Jurkat, Clone E6-1 (cell line): ENCODE measurements at places on chromosomes 7 and 10.

DNA sequence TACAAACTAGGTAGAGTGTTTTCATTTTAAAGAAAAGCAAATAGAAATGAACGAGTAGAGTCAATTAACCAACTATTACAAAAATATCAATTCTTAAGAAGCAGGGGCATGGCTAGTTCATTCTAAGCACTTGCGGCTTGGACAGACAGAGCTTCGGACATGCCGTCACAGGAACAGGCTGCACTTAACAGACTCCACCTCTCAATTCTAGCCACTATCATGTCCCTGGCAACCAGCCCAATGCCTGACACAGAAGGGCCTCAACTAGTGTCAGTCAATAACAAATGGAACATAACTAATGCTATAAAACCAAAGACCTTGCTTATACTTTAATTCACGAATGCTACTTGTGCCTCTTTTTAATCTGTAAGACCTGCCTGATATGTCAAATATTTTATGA lies 74.4 kb downstream of the TPK1 start:
- no peak for DNase-seq

- DNase-seq: no peak
Observed at GRCh38 chr10:48451969-48452878, 145.7 kb downstream of the MAPK8 start.

GRCh38 chr10:123375738-123376137 lies 221.5 kb downstream of the BUB3 start:
- no peak for DNase-seq

DNA sequence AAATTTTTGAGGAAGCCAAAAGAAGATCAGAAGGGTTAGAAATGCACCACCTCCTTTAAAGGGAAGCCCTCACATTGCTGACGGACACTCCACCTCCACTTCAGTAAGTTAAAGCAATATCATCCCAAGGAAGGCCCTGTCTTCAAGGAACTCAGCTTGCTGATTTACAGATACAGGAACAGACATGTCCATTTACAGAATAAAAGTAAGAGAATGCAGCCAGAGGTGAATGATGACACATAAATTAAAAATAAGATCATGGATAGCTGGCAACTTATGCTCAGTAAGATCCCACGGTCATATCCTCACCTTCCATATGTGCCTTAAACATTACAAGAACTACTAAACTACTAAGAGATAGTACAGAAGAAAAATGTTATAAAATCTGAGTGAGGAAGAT lies 20.4 kb downstream of the GRB10 start:
- no peak for DNase-seq

- no peak for DNase-seq
Observed at GRCh38 chr7:157715071-157715937, 378.5 kb downstream of the DNAJB6 start.

DNA sequence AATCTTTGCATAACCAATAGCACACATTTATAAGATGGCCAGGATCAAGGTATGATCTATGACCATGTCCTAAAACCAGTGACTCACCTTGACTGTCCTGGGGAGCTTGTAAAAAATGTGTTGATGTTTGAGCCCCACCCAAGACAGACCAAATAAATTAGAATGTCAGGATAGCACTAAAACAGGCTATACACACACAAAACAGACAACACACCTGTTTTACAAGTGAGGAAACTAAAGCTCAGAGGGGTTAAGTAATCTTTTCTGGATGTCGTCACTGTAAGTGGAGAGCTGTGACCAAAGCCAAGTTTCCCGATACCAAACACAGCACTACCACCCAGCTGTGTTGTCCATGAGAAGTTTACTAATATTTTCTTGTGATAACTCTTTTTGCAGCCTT lies 84.5 kb downstream of the AVL9 start:
- DNase-seq: no peak

DNA sequence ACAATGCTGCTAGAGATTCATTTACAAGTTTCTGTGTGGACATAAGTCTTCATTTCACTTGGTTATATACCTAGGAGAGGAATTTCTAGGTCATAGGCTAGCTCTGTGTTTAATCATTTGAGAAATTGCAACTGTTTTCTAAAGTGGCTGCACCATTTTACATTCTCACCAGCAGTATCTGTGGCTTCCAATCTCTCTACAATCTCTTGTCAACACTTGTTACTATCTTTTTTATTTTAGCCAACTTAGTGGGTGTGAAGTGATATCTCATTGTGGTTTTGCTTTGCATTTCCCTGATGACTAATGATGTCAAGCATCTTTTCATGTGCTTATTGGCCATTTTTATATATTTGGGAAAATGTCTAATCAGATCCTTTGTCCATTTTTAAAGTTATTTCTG lies 53.0 kb upstream of the DRGX start:
- DNase-seq: no peak

DNA sequence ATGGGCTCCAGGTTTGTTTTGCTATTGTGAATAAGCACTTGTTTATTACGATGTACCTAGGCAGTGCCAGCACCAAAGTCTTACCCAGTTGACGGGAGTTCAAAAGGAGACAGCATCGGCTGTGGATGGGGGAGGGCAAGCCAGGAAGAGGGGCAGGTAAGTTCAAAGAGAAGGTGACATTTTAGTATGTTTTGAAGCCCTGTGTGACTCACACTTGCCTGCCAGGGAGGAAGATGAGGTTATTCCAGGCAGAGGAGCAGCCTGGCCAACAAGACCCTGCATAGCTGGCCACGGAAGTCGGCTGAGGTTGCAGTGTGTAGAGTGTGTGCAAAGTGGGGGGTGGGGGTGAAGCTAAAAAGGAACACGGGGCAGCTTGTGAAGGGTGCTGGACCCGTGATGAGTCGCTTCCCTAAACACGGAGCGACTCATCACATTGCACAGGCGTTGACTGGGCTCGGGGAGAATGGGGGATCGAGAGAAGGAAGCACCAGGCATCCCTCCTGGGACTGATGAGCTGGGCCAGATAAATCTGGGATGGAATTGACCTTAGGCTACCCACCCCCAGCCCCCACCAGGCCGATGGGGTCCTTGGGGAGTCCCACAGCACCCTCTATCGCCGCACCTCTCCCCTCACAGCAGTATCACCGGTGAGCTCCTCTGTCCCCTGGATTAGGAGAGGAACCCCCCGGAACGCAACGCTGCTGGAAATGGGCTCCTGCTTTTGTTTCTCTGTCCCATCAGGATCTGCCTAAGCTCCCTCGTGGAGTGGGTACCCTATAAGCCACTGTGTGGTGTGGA lies 97.9 kb upstream of the IKZF1 start:
- DNase-seq: peak; percentile 78

DNA sequence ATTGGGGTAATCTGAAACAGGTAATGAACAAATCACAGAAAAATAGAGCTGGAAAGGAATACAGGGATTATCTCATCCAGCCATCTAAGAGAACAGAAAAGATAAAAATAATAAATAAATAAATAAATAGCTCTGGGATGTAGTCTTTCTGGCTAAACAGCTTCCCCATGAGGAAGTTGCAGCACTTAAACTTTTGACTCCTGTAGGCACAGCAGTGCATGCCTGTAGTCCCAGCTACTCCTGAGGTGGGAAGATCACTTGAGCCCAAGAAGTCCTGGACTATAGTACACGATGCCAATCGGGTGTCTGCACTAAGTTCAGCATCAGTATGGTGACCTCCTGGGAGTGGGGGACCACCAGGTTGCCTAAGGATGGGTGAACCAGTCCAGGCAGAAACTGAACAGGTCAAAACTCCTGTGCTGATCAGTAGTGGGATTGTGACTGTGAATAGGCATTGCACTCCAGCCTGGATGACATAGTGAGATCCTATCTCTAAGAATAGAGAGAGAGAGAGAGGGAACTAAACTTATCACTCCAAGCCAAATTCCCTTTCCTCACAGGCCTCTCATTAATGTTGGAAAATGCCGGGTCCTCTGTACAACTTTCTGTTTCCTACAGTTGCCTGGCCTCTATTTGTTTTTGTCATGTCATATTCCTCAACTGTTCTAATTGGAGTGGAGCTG lies 61.7 kb upstream of the CDK13 start:
- DNase-seq: no peak

GRCh38 chr10:113073549-113074189 lies 123.6 kb downstream of the TCF7L2 start:
- DNase-seq: no peak

DNA sequence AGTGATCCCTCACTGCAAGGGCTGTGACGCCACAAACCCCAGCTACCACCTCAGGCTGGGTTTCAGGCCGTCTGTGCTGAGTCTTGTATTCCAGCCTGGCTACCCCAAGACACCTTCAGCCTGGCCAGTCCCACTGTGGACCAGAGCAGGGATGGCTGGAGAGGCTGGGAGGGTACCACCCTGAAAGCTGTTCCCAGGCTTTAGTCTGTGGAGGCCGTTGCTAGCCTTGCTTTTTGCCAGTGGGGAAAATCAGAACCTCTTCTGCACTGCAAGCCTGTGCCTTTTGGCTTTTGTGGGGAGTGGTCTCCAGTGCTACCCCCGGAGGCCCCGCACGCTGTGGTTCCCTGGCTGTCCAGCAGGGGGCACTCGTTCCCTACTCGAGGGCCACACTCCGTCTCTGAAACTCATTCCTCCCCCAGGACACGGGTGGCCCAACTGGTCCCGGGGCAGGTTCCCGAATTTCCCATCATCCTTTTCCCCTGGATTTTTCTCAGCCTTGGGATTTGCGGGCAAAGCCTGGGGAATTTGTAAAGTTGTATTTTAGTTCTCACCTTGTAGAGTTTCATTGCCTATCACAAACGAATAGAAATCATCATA lies 128.4 kb upstream of the BTBD16 start:
- DNase-seq: no peak

DNA sequence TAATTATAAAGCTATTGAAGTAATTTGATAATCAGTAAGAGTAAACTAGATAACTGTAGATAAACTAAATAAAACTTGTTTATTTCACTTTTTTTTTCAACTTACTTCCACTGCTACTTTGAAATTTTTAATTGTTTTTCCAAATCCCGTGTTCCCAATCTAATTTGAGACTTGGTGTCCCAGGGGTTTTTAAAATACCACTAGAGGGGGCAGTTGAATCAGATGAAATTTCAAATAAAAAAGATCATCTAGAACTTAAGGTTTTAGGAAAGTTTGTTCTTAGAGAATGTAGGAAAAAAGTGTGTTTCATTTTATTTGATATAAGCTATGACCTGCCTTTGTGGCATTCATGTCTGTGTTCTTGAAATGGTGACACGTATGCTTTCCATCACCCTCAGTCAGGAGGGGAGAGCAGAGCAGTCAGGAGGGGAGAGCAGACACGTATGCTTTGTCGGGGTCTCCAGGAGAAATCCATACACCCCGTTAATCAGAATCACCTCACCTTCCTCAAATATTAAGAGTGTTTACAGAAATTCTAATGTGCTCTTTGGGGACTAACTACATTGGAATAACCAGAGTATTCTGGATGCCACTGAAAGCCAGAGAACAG lies 49.9 kb downstream of the C10orf67 start:
- no peak for DNase-seq

- no peak for DNase-seq
Observed at GRCh38 chr7:135647755-135648154, 14.6 kb upstream of the STMP1 start.

DNA sequence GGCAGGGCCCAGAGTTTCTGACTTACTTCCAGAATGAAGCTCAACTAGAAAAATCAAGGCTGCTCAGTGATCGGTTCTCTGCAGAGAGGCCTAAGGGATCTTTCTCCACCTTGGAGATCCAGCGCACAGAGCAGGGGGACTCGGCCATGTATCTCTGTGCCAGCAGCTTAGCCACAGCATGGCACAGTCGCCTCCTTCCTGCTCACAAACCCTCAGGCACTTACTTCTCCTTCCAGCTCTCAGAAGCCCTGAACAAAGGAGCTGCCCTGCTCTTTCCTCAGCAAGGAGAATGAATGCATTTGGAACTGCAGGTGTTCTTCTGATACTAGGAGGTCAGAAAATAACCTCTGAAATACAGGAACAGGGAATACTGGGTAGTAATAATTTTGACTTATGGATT lies 219.7 kb upstream of the PRSS1 start:
- DNase-seq: no peak

DNA sequence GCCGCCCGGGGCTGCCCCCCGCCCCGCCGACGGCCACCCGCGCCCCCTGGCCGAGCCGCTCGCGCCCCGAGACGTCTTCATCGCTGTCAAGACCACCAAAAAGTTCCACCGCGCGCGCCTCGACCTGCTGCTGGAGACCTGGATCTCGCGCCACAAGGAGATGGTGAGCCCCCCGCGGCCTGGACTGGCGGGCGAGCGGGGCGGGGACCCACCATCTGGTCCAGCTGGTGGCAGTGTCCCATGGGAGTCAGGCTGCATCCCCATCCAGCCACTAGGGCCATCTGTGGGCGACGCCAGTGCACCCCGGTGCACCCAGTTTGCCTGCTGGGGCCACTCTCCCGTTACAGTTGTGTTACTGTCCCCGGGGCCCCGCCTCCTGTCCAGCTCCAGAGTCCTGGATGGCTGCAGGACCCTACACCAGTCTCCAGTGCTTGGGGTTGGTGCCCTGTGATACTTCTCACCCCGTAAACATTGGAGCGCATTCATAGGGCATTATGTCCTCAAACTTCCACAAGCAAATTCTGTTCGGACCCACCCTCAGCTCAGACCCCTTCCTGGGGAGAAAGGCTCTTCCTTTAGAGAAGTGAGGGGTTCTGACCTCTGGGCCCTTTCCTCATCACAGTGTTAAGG lies 672 bp downstream of the LFNG start:
- DNase-seq: no peak

- DNase-seq: no peak
Observed at GRCh38 chr10:72645263-72645858, 19.5 kb upstream of the MICU1 start.

DNA sequence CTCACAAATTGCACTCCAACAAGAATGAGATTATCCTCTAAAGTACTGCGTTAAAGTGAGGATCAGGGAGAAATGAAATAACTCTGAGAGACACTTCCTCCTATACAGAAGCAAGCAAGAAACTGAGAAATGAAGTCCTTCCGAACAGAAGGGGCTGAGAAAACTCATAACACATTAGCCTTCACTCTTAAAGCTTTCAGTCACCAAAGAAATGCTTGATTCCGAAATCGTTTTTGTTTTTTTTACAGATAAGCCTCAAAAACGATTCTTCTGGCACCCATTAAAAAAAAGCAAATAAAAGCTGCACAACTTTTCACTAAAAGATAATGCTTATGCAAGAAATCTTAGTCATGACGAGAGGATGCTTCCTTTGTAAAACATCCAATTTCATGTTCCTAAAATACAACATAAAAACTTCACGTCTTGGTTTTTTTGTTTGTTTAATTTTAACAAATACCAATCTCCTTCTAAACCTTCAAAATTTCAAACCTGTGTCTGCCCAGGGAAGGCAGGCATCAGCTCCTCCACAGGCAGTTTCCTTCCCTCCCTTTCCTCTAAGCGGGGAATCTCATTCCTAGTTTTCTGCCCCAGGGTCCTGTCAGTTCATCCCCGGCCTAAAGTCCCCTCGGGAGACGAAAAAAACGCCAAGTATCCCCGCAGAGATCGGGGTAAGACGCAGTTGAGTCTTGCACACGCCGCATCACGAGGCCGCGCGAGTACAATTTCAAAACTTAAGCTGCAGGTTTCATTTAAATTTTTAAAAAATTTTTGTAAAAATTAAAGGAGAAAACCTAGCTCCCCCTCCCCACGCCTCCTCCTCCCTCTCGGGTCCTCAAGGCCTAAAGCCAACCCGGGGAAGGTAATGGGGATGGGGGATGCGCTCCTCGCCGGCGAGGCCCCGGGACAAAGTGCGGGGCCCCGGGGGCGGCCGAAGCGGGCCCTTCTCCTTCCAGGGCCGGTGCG lies 1.1 kb downstream of the BAZ1B start:
- no peak for DNase-seq
